ENCODE measurements at places on chromosomes 7 and 10.

GRCh38 chr7:139886206-139886605 is 57.1 kb downstream of the TBXAS1 start:
- no peak for DNase-seq

DNA sequence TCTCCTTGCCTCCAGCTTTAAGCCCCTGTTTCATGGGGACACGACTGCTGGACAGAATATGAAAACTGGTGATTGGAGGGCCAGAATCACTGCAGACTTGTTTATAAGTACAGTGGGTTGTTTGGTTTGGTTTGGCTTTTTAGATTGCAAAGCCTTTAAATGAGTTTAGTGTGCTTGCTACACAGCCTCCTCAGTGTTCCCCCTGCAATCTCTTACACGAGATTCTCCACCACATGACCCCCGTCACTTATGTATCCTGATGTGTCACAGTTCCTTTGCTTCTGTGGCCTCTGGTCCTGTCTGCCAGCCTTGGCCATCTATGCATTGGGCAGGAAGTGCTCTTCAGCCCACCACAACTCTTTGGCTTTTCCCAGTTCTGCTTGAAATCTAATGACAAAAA is 103.7 kb upstream of the ANKRD1 start:
- DNase-seq, result no peak

- DNase-seq, result no peak
Measured at GRCh38 chr10:26931223-26931622, 70.5 kb upstream of the ABI1 start.

DNA sequence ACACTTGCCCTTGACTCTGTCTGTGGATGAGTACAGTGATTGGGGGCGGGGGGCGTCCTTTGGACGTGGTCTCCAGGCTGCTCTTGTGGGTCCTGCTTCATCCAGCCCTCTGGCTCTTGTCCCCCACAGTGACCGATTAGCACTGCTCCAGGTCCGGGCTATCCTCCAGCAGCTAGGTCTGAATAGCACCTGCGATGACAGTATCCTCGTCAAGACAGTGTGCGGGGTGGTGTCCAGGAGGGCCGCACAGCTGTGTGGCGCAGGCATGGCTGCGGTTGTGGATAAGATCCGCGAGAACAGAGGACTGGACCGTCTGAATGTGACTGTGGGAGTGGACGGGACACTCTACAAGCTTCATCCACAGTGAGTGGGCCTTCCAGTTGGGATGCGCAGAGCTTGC is 18.3 kb downstream of the TACR2 start:
- DNase-seq, result no peak

GRCh38 chr10:86687750-86688149 is 19.4 kb downstream of the LDB3 start:
- DNase-seq, result no peak

- DNase-seq, result no peak
Measured at GRCh38 chr10:111119637-111120036, 42.8 kb downstream of the ADRA2A start.

GRCh38 chr7:108310351-108310750 is 145.9 kb downstream of the NRCAM start:
- no peak for DNase-seq

- no peak for DNase-seq
Measured at GRCh38 chr10:119029613-119030420, at the start of gene NANOS1. Gene NANOS1 (plus strand): TSS chr10:119029714. CDS start chr10:119029802, 88 bp downstream.

DNA sequence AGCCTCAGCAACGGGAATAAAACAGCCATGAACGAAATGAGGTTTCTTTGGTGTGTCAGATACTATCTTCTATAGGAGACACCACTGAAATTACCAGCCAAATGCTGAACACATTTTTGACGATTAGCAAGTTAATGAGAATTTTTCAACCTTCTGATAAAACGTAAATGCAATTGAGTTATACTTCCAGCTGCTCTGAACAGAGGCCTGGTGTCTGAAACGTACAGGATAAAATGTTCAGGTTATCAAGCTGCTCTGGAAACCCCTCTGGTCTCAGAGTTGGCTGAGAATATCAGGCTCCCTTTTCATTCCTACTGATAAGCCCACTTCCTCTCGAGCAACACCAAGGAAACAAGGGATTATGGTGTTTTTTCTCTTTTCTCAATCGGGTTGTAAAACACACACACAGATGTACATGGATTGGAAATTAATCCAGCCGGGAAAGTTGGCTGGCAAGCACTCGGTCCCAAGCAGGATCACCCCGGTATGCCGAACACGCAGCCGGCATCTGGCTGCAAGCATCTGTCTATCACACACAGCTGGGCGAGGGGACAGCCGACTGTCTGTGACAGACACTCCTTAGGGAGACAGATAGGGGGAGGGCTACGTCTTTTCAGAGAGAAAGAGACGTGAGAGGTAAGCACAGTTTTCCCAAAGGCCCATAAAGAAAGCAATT is 171.8 kb downstream of the PRKAG2 start:
- no peak for DNase-seq

- no peak for DNase-seq
Measured at GRCh38 chr10:50456719-50457118, 167.0 kb downstream of the SGMS1 start.
